ENCODE measurements at places on chromosomes 3 and 15.

- DNase-seq: no peak
Observed at GRCh38 chr3:76859596-76859995, 180.3 kb upstream of the ROBO2 start.

DNA sequence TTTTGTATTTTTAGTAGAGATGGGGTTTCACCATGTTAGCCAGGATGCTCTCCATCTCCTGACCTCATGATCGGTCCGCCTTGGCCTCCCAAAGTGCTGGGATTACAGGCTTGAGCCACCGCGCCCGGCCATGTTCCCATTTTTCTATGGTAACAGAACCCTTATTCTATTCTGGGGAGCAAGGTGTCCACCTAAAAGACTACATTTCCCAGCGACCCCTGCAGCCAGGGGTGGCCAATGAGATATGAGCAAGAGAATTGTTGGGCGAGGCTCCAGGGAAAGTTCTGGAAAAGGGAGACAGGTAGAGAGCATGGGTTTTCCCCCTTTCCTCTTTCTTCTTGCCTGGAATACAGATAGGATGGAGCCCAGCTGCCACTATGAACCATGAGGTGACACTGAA, 96.9 kb downstream of the LINGO1 start:
- no peak for DNase-seq

DNA sequence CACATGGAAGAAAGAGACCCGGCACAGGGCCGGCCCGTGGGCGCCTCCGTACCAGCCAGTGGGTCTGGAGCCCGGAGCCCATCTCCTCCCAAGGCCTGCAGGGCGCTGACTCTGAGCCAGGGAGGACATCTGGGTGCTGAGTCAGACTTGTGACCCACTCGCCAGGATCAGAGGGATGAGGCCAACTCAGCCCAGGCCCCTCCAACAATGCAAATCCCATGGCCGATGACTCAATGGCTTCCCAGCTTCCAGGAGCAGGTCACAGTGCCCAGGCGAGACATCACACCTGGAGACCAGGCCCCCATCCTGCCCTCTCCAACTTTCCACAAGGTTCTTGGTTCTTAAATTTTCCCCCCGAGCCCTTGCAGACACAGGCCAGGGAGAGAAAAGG, 95.1 kb downstream of the LRIG1 start:
- DNase-seq: no peak

GRCh38 chr3:100535610-100535943, 43.2 kb downstream of the TMEM45A start:
- DNase-seq: no peak

DNA sequence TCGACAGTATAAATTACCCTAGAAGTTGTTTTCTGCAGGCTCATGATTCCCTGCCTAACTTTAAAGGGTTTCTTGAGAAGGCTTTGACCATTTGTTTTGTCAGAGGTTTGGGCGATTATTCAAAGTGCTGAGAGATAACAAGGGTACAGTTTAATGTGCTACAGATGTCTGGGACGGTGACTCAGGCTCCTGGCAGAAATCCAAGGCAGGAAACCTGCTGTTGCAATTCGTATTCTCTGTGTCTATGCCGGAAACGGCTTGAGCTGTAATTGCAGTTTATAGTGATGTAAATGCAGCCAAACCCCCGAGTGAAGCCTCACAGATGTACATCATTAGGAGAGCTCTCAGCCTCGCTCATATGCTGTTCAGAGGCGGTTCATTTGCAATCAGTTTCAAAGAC, 65.6 kb downstream of the SYNPR start:
- no peak for DNase-seq

DNA sequence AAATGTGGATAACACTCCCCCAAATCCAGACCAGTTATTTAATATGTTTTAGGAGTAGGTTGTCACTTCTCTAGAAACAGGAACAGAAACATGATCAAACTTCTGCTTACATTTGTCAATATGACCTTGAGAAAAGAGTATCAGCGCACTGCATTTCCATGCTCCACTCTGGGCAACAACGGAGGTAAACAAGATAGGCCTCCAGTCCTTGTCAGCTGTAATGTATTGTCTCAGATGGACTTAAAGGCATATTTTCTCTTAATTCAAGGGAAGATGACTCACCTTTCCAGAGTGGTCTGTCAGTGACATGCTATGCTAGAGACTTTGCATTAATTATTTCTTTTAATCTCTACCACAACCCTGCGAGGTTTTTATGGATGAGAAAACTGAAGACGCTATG, 51.6 kb upstream of the TCF12 start:
- DNase-seq: no peak

GRCh38 chr15:29172742-29173725, 96.6 kb downstream of the NSMCE3 start:
- no peak for DNase-seq

DNA sequence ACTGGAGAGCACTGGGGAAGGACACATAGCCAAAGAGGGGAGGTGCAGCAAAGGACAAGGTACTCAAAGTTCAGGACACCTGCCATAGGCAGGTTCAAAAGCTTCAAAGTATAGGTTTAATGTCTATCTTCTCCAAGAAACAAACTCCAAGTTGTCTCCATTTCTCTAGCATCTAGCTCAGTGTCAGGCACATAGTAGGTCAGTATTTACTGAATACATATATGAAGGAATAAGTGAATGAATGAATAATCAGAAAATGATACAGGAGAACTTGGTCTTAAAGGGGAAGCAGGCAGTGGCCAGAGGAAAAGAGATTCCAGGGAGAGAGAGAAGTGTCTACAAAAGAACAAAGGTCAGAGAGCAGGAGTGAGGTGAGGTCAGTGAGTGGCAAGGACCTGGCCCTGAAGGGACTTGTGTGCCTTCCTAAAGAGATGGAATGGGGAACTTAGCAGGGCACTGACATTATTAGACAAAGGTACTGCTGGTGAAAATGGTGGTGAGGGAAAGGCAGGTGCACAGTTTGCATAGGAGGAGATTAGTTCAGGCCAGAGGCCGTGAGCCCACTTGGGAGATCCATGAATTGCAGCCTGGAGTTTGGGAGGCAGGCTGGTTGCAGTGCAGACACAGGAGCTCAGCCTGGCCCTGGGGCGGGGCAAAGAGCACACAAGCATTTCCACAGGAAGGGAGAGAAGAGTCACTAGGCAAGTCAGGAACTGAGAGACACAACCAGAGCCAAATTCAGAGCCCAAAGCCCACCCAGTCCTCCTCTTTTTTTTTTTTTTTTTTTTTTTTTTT, 21.4 kb downstream of the TBC1D2B start:
- DNase-seq: no peak

DNA sequence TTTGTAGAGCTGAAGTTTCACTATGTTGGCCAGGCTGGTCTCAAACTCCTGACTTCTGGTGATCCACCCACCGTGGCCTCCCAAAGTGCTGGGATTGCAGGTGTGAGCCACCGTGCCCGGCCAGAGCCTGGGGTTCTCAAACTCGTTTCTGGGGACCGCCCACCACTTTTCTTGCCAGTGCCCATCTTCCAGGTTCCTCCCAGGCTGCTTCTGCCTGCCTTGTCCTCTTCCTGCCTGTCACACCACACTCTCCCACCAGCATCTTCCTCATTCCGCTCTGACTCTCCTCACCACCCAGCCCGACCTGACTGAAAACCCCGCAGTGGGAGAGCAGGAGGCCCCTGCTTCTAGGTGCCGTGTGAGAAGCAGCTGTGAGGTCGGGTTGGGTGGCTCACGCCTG, 3.1 kb upstream of the DYNLT2B start:
- no peak for DNase-seq
